ENCODE measurements at places on chromosomes 7 and 10.

- DNase-seq = no peak
These were observed 44.7 kb downstream of the ZAN start for GRCh38 chr7:100778061-100778621.

- DNase-seq = peak; percentile 38
These were observed 95.8 kb downstream of the HIP1 start for GRCh38 chr7:75642810-75643486.

DNA sequence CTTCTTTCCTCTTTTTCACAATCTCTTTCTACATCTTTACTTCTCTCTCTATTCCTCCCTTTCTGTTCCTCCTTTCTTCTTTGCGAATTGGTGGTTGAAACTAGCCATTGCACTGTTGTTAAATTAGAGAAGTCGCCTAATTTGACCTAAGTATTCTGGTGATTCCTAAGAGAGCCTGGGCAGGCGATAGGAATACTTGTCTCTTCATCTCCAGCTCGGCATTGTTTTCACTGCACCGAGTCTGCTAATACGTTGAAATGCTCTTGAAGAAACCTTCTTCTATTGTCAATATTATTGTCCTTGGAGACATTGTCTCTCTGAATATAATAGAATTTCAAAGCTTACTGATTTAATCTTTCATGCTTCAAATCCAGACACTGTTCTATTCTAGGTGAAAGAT lies 31.7 kb downstream of the KCND2 start:
- no peak for DNase-seq

DNA sequence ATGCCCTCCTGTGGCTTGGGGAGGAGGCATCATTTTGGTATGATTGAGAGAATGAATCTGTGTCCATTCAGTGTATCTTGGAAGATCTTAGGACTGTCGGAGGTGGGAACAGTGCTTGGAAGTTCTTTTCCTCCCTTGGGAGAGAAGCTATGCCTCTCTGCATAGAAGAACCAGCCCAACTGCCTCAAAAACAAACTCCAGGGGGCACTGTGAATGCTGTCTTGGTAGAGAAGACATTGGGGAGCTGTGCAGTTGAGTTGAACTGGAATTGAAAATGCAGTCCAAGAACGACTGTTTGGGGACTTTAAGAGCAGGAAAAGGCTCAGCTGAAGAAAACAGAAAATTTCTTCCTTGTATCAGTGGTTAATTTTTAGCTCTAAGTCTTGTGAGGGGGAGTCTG lies 4.9 kb upstream of the GJD4 start:
- DNase-seq = no peak

- no peak for DNase-seq
These were observed 44.8 kb downstream of the PRPF18 start for GRCh38 chr10:13631594-13631993.

DNA sequence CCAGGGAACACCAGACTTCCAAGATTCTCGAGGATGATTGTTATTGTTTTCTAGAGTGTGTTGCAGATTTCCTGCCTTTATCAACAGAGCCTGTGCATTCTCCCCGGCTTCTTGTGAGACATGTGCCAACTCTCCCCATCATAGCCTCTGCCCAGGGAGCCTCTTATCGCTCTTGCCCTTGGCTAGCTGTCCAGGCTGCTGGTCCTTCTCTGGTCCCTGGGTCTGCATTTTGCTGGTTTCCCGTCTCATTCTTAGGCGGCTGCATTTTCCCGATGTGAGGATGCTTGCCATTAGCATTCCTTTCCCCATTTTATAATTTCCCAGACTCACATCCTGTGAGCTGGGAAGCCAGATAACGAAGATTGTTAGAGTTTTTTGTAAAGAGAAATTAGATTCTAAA lies 15.2 kb downstream of the SLC13A4 start:
- no peak for DNase-seq

- DNase-seq = no peak
These were observed 89.4 kb downstream of the CTNNA3 start for GRCh38 chr10:67606572-67606971.

GRCh38 chr10:5604236-5604925 lies 62.0 kb downstream of the ASB13 start:
- DNase-seq = no peak

GRCh38 chr10:74190494-74190893 lies 39.5 kb downstream of the ADK start:
- DNase-seq = no peak

DNA sequence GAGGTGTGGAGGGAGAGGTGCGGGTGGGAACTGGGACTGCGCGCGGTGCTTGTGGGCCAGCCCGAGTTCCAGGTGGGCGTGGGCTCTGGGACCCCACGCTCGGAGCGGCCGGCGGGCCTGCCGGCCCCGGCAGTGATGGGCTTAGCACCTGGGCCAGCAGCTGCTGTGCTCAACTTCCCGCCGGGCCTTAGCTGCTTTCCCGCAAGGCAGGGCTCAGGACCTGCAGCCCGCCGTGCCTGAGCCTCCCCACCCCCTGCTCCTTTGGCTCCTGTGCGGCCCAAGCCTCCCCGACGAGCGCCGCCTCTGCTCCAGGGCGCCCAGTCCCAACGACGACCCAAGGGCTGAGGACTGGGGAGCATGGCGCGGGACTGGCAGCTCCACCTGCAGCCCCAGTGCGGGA lies 232.7 kb downstream of the FGFR2 start:
- DNase-seq = no peak

DNA sequence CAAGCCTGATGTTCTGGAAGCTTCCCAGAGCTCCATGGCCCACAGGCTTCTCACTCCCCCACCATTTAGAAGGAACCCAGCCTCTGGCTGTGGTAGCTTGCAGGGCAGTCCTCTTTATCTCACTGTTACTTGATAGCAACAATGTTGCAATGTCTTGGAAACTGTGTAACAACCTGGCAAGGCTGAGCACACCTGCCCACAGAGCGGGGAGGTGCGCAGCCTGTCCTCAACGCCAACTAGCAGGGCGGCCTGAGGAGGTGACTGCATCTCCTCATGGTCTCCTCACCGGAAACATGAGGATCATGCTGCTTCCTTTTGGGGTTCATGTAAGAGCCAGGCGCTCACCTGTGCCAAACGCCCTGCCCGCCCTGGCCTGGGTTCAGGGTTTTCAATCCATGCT lies 43.7 kb upstream of the INSIG1 start:
- DNase-seq = no peak

DNA sequence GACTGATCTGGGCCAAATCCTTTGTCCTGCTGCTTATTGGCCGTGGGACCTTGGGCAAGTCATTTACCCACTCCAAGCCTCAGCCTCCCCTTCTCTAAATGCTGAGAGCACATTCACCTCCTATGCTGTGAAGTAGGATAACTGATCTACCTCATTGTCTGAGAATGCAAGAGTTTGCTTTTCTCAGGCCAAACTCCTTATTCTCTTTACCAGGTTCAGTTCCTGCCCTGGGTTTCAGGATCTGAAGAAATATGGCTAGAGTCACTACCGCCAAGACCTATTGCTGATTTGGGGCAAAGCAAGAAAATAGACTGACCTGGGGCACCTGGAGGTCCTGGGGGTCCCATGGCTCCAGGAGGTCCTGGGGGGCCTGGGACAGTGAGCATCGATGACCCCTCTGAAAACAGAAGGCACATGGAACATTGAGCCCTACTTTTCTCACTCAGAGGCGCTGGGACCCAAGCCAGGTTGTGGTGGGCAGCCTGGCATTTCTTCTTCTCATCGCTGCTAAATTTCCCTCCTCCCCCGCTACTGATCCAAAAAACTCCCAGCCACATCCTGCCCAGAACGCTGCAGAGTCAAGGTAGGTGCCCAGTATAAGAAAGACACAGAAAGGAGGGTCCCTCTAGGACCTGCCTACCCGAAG lies 42.4 kb downstream of the COL17A1 start:
- no peak for DNase-seq

- no peak for DNase-seq
These were observed 168.9 kb downstream of the CDK14 start for GRCh38 chr7:90764848-90765570.

DNA sequence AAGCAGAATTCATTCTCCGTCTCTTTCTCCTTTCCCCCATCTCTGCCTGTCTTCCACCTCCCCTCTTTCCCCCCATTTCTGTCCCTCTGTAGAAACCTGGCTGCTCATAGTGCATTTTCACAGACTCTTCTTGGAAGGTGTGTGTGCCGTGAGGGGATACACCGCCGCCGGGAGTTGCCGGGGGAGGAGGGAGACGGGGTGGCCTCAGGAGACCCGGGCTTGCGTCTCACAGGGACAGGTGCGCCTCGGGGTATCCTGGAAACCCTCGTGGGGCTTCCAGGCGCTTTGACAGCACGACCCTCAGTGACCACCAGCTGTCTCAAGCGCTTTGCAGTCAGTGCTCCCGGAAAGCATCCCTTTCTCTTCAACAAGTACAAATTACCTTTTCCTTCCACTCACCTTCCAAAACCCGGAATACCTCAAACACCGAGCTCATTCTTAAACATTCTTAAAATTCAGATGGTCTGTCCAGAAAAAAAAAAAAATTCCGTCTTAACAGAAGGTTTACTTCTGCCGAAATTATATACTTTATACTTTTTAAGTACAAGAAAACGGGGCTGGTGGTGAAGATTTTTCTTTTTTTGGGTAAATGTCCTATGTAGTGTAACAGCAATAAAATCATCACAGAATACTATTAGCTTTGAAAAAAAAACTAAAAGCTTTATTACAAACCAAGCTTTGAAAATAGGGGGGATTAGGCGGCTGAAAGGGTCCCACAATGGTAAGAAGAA lies 8.2 kb downstream of the EMX2 start:
- no peak for DNase-seq

GRCh38 chr10:129465796-129466702 lies 992 bp upstream of the MGMT start:
- no peak for DNase-seq

- no peak for DNase-seq
These were observed 37.2 kb upstream of the PAPSS2 start for GRCh38 chr10:87622314-87623004.

- no peak for DNase-seq
These were observed 425.0 kb downstream of the GPAM start for GRCh38 chr10:111758593-111758992.

DNA sequence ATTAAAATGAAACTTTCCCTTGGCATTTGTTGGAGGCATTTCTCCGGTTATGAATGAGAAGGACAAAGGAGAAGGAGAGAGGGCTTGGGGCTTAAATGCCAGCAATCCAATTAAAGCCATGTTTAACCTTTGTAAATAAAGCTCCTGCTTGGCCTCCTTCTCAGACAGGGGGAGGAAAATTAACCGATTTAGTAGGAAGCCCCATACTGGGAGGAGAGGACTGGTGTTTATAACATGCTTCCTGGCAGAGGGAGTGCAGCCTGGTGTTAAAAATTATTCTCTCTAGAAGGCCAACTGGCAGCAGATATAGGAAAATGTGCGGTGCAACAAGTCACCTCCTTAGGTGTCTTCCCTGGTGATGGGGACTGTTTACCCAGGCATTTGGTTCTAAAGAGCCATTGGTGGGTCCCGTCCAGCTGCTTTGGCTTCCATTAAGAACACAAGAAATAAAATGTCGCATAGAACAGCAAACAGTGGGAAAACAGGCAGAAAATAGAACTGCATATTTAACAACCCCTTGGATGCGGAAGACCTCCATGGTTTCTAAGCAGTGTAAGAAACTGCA lies 846.5 kb downstream of the TYW1 start:
- no peak for DNase-seq

DNA sequence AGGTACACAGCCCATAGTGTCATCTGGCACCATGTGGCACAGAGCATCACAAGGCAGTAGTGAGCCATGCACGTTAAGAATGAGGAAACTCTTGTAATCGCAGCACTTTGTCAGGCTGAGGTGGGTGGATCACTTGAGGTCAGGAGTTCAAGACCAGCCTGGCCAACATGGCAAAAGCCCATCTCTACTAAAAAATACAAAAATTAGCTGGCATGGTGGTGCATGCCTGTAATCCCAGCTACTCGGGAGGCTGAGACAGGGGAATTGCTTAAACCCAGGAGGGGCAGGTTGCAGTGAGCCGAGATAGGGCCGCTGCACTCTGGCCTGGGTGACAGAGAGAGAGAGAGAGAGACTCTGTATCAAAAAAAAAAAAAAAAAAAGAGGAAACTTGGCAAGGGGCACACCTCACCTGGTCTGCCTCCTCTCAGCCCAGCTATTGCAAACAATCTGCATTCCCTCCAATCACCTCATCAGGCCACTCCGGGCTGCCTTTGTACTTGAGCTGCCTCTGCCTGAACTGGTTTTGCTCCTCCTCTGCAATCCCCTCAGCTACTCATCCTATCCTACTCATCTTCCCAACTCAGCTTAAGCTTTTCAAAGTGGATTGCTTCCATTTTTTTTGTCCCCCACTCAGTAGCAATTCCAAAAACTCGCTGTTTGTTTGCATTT lies 46.0 kb upstream of the OPTN start:
- DNase-seq = no peak

GRCh38 chr7:100585511-100586265 lies at the start of gene LRCH4:
TSS of gene LRCH4 (minus strand) at chr7:100586129. CDS start at chr7:100586100, 29 bp downstream.
- DNase-seq = peak; percentile 96

DNA sequence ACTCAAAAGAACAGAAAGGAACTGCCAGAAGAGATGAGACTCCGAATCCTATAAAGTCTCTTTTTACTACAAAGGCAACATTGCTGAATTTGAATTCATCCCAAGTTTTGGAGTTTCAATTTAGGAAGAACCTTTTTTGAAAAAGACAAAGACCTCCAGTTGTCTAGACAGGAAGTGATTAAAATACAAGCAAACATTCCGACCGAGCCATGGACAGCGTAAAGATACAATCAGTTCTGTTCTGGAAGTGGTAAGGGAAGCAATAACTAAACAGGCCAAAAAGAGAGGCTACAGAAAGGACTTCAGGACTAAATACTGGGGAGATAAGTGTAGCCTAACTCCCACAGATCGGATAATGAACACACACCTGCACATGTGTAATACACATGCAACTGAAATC lies 101.0 kb downstream of the SMURF1 start:
- no peak for DNase-seq

DNA sequence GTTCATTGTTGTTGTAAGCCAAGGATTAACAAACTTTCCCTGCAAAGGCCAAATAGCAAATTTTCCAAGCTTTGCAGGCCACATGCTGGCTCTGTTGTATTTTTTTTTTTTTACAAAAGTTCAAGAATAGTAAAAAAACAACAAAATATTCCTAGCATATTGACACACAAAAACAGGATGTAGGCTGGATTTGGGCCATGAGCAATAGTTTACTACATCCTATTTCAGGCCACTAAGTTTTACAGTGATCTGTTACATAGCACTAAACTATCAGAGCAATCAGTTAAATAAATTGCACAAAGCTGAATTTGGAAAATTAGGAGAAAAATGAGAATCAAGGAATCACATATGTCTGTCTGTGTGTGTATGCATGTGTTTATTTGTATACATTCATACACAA lies 491.8 kb upstream of the GHITM start:
- DNase-seq = no peak

- no peak for DNase-seq
These were observed 1.4 kb downstream of the ATP5F1C start for GRCh38 chr10:7789390-7789789.

- DNase-seq = no peak
These were observed 29.0 kb downstream of the ATOH7 start for GRCh38 chr10:68202960-68203353.

- DNase-seq = no peak
These were observed 9.1 kb upstream of the SEMA4G start for GRCh38 chr10:100960251-100960650.

- DNase-seq = no peak
These were observed 195.5 kb upstream of the HPS1 start for GRCh38 chr10:98642281-98642680.

Data from 8988T (cell line).